ENCODE measurements at places on chromosomes 7 and 10. TPM values are rescaled to one million over a fixed set of nuclear protein-coding genes. Genes with fewer than 3 reads are reported as not detected.
A peak's percentile ranks its signal among the peaks of the same experiment; 100 is the strongest.

Gene BHLHA15
- 6.0 TPM for total RNA-seq

Gene MET
- total RNA-seq = 129 TPM

Gene COL13A1
- 0.47 TPM for total RNA-seq

Gene CHN2
- total RNA-seq = 5.1 TPM

Gene GPER1
- total RNA-seq = 0.28 TPM

Gene CCL24
- not detected for total RNA-seq

Gene OGDHL
- 0.22 TPM for total RNA-seq

- no peaks in the 10 kb centered on the region for H3K4me1 ChIP-seq
- H3K36me3 ChIP-seq = no peaks in the 10 kb centered on the region
- DNase-seq = no peak
- no peaks in the 10 kb centered on the region for H3K27me3 ChIP-seq
Observed at GRCh38 chr7:154440651-154441050, 388.5 kb downstream of the DPP6 start.

DNA sequence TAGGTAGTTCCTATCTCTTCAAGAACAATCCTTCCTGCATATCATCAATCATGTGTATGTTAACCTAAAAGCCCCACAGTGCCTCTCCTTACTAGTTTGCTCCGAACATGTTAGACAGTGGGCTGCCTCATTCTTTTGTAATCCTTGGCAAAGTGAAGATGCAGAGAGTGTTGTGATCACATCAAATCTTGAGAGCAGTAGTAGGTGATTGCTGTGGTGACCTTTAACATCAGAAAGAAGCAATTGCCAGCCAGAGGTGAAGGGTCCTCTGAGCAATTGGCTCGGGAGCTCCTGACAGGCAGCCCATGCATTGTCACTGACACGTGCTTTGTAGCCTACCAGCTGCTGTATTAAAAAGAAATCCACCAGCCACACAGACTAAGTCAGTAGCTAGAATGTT, 19.6 kb upstream of the GSTK1 start:
- no peak for DNase-seq
- peaks cover 27% of the 10 kb centered on the region for H3K4me1 ChIP-seq
- no peak overlapping the region for H3K4me3 ChIP-seq
- no peak overlapping the region for H3K27ac ChIP-seq

DNA sequence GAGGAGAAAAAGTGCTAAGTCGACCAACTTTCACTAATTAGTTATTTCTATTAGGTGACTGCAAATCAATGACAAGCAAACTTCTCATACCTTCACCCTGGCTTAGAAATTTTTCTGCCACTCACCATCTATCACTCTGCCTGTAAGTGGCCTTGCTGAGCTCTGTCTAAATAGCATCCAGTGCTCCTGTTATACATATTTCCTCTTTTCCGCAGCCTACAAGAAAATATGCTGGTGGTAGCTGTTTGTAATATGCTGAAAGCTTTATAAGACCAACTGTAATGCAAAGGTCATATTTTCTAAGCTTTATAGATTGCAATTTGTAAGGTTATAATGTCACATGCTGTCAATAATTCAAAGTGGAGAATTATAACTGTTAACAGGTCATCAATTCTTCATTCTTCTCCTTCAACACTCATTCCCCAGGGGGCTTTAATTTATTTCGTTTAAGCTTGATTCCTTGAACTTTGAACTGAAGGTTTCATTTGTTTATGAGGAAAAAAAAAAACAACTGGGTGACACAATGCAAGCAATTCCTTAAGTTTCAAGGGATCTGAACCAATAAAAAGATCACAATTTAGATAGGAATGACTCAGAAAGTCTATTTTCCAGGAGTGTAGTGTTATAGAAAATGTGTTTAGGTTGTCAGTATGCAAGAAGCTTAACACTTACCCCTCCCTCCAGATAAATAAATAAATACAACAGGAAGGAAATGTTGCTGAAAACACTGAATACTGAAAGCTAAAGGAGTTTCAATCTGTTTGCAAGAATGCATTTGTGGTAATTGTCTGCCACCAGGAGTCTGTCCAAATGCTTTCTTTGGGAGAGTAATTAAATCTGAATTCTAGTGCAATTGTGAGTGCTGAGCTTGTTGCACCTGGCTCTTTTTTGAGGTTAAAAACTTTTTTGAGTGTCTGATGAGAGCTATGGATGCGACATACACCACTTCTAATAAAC, 183.7 kb downstream of the SORCS1 start:
- no peaks in the 10 kb centered on the region for H3K36me3 ChIP-seq
- no peak overlapping the region for H3K27ac ChIP-seq
- no peaks in the 10 kb centered on the region for H3K27me3 ChIP-seq
- H3K4me1 ChIP-seq = peaks cover 10% of the 10 kb centered on the region
- no peak for DNase-seq

DNA sequence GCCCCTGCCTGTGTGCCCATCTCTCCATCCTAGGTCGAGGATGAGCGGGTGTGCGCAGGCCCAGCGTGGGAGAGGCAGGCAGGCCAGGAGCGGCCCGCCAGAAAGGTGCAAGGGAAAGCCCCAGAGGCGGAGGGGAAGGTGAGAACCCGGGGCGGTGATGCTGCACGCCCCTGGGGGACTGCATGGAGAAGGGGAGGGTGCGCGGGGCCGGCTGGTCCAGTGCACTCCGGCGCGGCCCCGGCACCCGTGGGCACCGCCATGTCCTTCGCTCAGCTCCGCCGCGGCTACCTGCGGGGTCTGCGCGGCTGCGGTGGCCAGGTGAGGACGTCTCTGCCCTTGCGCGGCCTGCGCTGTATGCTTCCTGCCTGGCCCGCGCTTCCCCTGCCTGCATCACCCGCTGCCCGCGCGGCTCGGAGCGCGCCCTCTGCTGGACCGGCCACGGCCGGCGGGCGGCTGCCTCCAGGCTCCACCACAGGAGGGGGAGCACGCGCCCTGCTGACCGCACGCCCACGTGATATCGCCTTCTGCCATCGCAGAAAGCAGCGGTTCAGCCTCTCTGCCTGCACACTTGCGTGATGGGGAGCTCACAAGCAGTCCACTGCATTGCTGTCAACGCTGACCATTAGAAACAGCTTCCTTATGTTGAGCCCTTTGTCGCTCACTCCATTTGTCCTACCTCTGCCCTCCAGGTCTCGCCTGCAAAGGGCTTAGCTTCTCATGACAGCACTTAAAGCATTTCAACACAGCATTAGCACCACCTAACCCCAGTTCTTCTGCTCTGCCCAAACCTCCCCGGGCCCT, 73.9 kb downstream of the CXCL12 start:
- DNase-seq = no peak
- H3K4me1 ChIP-seq = peaks cover 5% of the 10 kb centered on the region
- H3K36me3 ChIP-seq = no peaks in the 10 kb centered on the region
- no peak overlapping the region for H3K4me3 ChIP-seq
- no peak overlapping the region for H3K27ac ChIP-seq
- H3K27me3 ChIP-seq = peaks cover 29% of the 10 kb centered on the region

- peaks cover 76% of the 10 kb centered on the region for H3K36me3 ChIP-seq
- H3K27ac ChIP-seq = no peak overlapping the region
- DNase-seq = no peak
- no peaks in the 10 kb centered on the region for H3K4me1 ChIP-seq
Observed at GRCh38 chr7:149547126-149547525, 49.5 kb upstream of the ZNF746 start.

GRCh38 chr10:28975891-28976531, 298.7 kb downstream of the BAMBI start:
- DNase-seq = no peak
- H3K4me1 ChIP-seq = no peaks in the 10 kb centered on the region
- H3K27ac ChIP-seq = no peak overlapping the region
- H3K27me3 ChIP-seq = no peaks in the 10 kb centered on the region

DNA sequence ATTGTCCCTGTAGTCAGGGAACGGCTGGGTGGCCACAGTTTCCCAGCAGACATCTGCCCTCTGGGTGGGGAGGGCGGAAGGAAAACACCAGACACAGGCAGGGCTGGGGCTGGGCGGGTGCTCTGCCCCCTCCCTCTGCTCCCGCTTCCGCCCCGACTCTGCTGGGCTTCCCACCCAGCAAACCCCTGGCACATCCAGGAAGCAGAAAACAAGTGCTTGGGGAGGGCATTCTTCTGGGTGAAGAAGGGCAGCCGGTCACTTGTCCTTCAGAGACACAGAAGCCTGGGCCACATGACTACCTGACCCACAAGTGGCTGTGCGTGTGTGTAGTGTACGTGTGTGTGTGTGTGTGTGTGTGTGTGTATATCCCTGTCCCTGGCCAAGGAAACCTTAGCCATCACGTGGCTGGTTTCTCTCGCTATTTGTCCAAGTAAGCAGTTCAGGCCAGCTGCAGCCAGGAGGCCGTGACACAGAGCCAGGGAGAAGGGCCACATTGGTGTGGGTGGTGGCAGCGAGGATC, 77.9 kb downstream of the ZMIZ1 start:
- no peak overlapping the region for H3K4me3 ChIP-seq
- H3K36me3 ChIP-seq = peaks cover 18% of the 10 kb centered on the region
- no peaks in the 10 kb centered on the region for H3K27me3 ChIP-seq
- no peak for DNase-seq
- no peak overlapping the region for H3K27ac ChIP-seq
- peaks cover 45% of the 10 kb centered on the region for H3K4me1 ChIP-seq

GRCh38 chr10:129553928-129554327, 86.9 kb downstream of the MGMT start:
- H3K4me1 ChIP-seq = no peaks in the 10 kb centered on the region
- DNase-seq = no peak
- H3K4me3 ChIP-seq = no peak overlapping the region
- no peaks in the 10 kb centered on the region for H3K36me3 ChIP-seq
- H3K27ac ChIP-seq = no peak overlapping the region
- no peaks in the 10 kb centered on the region for H3K27me3 ChIP-seq

DNA sequence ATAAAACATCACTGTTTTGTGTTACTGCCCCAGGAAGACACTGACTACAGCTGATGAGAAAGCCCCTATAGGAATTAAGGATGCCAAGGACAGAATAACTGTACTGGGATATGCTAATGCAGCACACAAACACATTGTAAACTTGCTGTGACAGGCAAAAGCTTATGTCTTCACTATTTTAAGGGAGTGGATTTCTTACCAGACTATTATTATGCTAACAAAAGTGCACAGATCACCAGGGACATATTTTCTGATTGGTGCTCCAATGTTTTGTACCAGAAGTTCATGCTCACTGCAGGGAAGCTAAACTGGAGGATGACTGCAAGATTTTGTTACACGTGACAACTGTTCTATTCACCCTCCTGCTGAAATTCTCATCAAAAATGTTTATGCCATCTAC, 48.1 kb upstream of the PTPN12 start:
- no peaks in the 10 kb centered on the region for H3K4me1 ChIP-seq
- no peak for DNase-seq
- peaks cover 11% of the 10 kb centered on the region for H3K27me3 ChIP-seq
- H3K36me3 ChIP-seq = peaks cover 4% of the 10 kb centered on the region
- no peak overlapping the region for H3K4me3 ChIP-seq
- H3K27ac ChIP-seq = no peak overlapping the region

DNA sequence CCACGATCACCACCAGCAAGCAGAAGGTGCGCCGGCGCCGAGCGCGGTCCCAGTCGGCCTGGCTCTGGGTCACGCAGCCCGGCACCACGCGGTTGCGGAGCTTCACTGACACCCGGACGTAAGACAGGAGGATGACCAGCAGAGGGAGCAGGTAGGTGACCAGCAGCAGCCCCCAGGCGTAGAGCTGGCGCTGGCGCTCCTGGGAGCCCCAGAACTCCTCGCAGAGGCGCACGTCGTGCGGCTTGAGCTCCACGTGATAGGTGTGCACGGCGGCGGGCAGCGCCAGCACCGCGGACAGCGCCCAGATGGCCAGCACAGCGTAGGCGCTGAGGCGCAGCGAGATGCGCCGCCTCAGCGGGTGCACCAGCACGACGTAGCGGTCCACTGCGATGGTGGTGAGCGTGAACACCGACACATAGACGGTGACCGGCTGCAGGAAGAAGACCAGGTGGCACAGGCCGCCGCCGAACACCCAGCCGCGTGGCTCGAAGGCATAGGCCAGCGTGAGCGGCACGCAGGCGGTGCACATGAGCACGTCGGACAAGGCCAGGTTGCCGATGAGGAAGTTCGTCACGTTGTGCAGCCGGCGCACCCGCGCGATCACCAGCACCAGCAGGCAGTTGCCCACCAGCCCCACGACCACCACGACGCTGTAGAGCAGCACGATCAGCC, 920 bp downstream of the PRLHR start:
- H3K27ac ChIP-seq = no peak overlapping the region
- H3K36me3 ChIP-seq = no peaks in the 10 kb centered on the region
- peaks cover 10% of the 10 kb centered on the region for H3K4me1 ChIP-seq
- H3K27me3 ChIP-seq = peaks cover 67% of the 10 kb centered on the region
- DNase-seq = no peak

GRCh38 chr10:119834188-119834587, 38.5 kb downstream of the MCMBP start:
- H3K27ac ChIP-seq = peak overlapping the region; percentile 66
- H3K4me1 ChIP-seq = no peaks in the 10 kb centered on the region
- H3K4me3 ChIP-seq = no peak overlapping the region
- DNase-seq = no peak
- peaks cover 100% of the 10 kb centered on the region for H3K36me3 ChIP-seq
- H3K27me3 ChIP-seq = no peaks in the 10 kb centered on the region

GRCh38 chr10:61834519-61834918, 67.0 kb upstream of the ARID5B start:
- H3K27me3 ChIP-seq = no peaks in the 10 kb centered on the region
- H3K36me3 ChIP-seq = no peaks in the 10 kb centered on the region
- peak overlapping the region; percentile 83 for H3K27ac ChIP-seq

- H3K27me3 ChIP-seq = peaks cover 61% of the 10 kb centered on the region
- H3K4me3 ChIP-seq = no peak overlapping the region
- no peaks in the 10 kb centered on the region for H3K4me1 ChIP-seq
Observed at GRCh38 chr7:1255080-1255816, 22.6 kb downstream of the UNCX start.

GRCh38 chr10:103493362-103493915, at the start of gene NEURL1:
Gene NEURL1, plus strand, starts transcription at chr10:103493705. Its CDS starts 683 bp downstream, at chr10:103494388.
- DNase-seq = no peak
- H3K4me3 ChIP-seq = peak within 1 kb of the TSS; percentile 64
- H3K27ac ChIP-seq = no peak within 1 kb of the TSS
- peaks cover 25% of the 10 kb centered on the region for H3K4me1 ChIP-seq
- H3K36me3 ChIP-seq = no peaks in the 10 kb centered on the region

- no peak overlapping the region for H3K27ac ChIP-seq
- H3K27me3 ChIP-seq = peaks cover 20% of the 10 kb centered on the region
- H3K4me1 ChIP-seq = no peaks in the 10 kb centered on the region
- H3K4me3 ChIP-seq = no peak overlapping the region
- no peaks in the 10 kb centered on the region for H3K36me3 ChIP-seq
- DNase-seq = no peak
Observed at GRCh38 chr10:35592441-35592840, 12.7 kb upstream of the GJD4 start.

DNA sequence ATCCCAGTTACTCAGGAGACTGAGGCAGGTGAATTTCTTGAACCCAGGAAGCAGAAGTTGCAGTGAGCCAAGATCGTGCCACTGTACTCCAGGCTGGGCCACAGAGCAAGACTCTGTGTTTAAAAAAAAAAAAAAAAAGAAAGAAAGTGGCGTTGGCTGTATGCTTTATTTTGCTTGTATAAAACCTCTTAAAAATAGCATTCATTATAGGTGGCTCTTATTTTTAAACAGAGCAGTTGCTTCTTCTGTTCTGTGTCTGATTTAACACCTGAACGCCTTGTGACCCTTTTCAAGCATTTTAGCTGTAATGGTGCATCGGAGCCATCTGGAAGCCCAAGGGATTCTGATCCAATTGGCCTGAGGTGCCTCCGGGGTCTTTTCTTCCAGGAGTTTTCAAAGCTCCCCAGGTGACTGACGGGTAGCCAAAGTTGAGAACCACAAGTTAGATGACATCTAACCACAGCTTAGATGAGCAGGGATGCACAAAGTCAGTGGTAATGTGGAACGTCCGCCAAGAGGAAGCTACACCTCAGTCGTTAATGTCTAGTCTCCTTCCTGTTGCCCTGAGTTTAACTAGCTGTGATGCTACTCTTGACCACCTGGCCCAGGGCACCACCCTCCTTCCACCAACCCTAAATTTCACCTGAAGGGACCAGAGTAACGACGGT, 274.6 kb upstream of the KLF6 start:
- no peaks in the 10 kb centered on the region for H3K36me3 ChIP-seq
- H3K27me3 ChIP-seq = no peaks in the 10 kb centered on the region
- peaks cover 23% of the 10 kb centered on the region for H3K4me1 ChIP-seq
- H3K4me3 ChIP-seq = no peak overlapping the region
